CD4-positive, alpha-beta T cell treated with Interleukin-10 for 1 hour (primary cell): ENCODE measurements at places on chromosomes 5 and 9.

DNA sequence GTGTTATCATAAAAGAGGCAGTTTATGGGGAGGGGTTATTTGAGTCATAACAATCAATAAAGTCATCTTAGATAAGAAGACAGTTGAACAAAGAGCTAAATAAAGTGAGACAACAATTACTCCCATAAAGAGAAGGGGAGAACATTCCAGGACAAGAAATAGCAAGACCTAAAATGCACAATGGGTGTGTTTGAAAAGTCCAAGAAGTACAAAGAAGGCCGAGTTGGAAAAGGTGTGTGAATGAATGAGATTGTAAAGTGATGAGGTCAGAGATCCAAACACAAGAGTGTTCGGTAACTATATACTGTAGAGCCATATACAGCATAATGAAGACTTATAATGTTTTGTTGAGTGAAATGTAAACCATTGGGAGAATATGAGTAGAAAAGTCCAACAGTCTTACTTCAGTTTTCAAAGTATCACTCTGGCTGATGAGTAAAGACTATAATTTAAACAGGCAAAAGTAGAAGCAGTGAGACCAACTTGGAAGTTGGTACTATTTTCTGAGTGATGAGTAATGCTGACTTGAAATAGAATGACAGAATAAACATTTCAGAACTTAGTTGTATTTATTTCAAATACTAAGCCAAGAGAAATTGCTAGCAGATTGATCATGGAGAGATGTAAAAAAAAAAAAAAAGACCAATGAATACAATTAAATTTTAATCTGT is 868.7 kb upstream of the CDH9 start:
- no peak for DNase-seq

DNA sequence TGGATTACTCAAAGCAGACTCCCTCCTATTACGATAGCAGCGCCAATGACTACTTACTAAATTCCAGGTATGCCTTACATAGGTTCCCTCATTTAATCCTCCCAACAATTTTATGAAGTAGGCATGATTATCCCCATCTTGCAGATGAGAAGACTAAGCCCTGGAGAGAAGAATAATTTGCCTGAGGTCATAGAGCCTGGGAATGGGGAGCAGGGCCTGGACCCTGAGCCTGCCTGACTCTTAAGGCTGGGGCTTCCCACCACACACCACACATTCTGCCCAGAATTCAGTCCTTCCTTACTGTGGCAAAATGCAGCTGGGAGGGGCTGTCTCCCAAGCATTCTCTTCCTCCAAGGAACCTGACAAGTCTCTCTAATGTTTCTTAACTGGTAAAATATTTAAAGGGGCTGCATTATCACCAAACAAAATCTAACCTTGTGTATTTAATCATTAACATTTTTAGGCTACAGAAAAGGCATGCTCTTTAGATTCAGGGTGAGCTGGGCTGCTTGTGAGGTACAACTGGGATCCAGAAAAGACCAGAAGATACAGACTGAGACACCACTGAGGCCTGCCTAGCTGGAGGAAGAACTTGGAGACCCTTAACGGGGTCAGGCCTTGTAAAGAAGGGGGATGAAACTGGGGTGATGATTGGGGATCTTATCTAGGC is 26.1 kb downstream of the LHFPL2 start:
- DNase-seq: no peak

DNA sequence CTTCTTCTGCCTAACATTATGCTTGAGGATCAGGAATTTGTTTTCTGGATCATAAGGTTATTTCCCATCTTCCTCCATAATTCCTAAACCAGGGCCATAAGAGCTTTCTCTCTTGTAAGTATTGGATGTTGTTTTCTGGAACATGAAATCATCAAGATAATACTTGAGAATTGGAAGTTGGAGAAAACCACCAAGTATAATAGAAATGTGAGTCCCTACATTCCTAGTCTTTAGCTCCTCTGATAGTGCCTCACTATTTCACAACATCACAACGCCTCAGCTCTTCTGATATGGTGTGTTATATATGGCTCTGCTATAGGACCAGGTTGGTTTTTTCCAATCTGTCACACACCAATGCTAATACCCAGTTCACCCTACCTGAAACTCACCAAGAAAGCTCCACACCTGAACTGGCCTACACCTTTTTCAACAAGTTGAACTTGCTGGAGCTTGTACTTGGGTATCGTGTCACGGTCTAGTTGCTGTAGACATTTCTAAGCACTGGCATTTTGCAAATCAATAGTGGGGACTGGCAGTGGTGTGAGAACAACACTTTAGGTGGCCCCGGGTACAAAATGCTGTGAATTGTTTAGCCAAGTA is 141.1 kb downstream of the ACTBL2 start:
- no peak for DNase-seq

GRCh38 chr5:59241119-59241518 is 652.4 kb downstream of the PDE4D start:
- no peak for DNase-seq

DNA sequence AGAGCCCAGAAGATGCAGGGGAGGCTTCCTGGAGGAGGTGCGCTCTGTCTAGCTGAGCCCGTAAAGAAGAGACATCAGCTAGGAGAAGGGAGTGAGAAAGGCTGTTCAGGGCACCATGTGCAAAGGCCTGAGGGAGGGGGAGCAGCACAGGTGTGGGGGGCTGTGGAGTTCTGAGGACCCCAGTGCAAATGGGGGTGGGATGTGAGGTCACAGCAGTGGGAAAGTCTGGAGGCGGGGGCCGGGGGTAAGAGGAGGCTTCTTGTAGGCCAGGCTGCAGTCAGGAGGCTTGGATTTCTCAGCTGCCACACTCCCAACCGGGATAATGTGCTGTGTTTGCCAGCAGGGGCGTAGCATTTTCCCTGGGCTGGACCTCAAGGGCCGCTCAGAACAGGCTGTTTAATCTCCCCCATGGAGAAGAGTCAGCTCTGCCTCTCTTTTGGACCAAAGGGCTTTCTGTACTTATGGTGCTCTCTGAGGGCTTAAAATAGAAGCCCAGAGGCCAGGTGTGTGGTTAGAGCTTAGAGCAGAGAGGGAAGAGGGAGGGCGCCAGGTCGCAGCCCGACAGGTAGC is 5.7 kb downstream of the NEURL1B start:
- DNase-seq: no peak

GRCh38 chr5:172637110-172637580 is 3.9 kb upstream of the NEURL1B start:
- no peak for DNase-seq

DNA sequence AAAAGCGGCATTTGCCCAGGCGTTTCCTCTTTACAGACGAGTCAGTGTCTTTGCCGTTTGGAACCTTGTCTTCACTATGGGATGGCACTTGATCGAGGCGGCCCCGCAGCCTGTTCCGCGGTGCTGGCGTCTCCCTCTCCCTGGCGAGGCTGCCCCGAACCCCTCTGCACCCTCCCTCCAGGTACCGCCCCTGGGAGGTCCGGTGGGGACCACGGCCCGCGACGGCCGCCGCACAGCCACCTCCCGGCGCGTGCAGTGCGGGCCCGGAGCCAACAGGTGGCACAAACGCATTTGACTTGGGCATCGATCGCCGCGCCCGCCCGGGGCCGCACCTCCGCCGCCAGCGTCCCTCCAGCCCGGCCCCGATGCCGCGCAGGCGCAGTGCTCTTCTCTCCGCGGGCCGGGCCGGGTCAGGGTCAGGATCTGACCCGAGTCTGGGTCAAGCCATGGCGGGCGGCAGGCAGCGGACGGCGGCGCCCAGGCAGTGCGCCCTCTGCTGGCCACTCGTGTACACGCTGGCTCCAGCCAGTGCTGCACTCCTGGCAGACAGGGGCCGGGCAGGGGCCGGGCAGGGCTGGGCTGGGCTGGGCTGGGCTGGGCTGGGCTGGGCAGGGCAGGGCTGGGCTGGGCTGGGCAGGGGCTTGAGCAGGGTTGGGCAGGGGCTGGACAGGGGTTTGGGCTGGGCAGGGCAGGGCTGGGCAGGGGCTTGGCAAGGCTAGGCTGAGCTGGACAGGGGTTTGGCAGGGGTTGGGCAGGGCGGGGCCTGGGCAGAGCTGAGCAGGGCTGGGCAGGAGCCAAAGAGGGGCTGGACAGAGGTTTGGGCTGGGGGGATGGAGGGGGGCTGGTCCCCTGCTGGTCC is 155.8 kb upstream of the IRX4 start:
- DNase-seq: peak; percentile 46

DNA sequence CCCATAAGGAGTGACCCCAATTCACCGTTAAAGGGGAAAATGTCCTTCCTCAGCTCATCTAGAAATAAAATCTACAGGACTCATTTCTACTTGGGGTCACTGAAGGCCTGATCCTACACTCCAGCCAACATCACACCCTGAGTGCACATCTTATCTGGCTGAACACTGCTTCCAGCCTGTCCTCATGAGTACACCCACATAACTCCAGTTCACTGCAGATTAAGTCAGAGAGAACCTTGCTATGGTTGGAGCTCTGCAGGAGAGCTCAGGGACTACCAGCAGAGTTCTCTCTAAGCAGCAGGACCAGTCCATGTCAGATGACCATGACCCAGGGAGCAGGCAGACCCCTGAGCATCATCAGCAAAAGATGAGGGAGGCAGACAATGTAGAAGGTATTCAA is 126.9 kb upstream of the MAP3K1 start:
- DNase-seq: no peak

GRCh38 chr5:124745928-124746915 is at the start of gene ZNF608:
TSS of gene ZNF608 (minus strand) at chr5:124746639. CDS start at chr5:124744989, 1,650 bp downstream.
- DNase-seq: no peak

GRCh38 chr5:43623048-43623680 is 20.2 kb downstream of the NNT start:
- no peak for DNase-seq
